ENCODE measurements at places on chromosomes 16 and 17. TPM values are rescaled to one million over a fixed set of nuclear protein-coding genes. Genes with fewer than 3 reads are reported as not detected.

The CD300E gene
- total RNA-seq, result not detected

The ADAMTS18 gene
- total RNA-seq, result 0.52 TPM

The PYDC1 gene
- total RNA-seq, result not detected

The KRTAP1-5 gene
- not detected for total RNA-seq

The MKS1 gene
- total RNA-seq, result 14.2 TPM

The CHST6 gene
- total RNA-seq, result not detected

The BCL6B gene
- total RNA-seq, result 8.9 TPM

The GALK1 gene
- total RNA-seq, result 27.5 TPM

The CHTF8 gene
- total RNA-seq, result 39.4 TPM

The ZDHHC1 gene
- total RNA-seq, result 57.0 TPM

The CTF1 gene
- 1.0 TPM for total RNA-seq

The MAFG gene
- 8.3 TPM for total RNA-seq

The CSNK2A2 gene
- 27.7 TPM for total RNA-seq
